ENCODE measurements at places on chromosomes 3 and 15. TPM values are rescaled to one million over a fixed set of nuclear protein-coding genes. Genes with fewer than 3 reads are reported as not detected.
A peak's percentile ranks its signal among the peaks of the same experiment; 100 is the strongest.

Gene CLRN1
- polyA plus RNA-seq = not detected

Gene NR2E3
- polyA plus RNA-seq = 0.36 TPM

Gene KCTD6
- 13.8 TPM for polyA plus RNA-seq

Gene LRRC3B
- 1.2 TPM for polyA plus RNA-seq

Gene CCDC54
- 0.89 TPM for polyA plus RNA-seq

Gene SLC38A3
- 56.6 TPM for polyA plus RNA-seq

Gene TAGLN3
- polyA plus RNA-seq = 0.51 TPM

Gene POLG
- 34.0 TPM for polyA plus RNA-seq

- no peaks in the 10 kb centered on the region for H3K4me1 ChIP-seq
- no peak overlapping the region for H3K4me3 ChIP-seq
- DNase-seq = no peak
- H3K27ac ChIP-seq = no peak overlapping the region
- H3K27me3 ChIP-seq = no peaks in the 10 kb centered on the region
Observed at GRCh38 chr3:74000725-74001124, 376.0 kb upstream of the PDZRN3 start.

GRCh38 chr3:184765730-184766074 is 46.3 kb upstream of the VPS8 start:
- H3K4me3 ChIP-seq = no peak overlapping the region
- H3K36me3 ChIP-seq = no peaks in the 10 kb centered on the region
- no peaks in the 10 kb centered on the region for H3K27me3 ChIP-seq
- no peak overlapping the region for H3K27ac ChIP-seq
- no peak for DNase-seq
- H3K4me1 ChIP-seq = peaks cover 34% of the 10 kb centered on the region

DNA sequence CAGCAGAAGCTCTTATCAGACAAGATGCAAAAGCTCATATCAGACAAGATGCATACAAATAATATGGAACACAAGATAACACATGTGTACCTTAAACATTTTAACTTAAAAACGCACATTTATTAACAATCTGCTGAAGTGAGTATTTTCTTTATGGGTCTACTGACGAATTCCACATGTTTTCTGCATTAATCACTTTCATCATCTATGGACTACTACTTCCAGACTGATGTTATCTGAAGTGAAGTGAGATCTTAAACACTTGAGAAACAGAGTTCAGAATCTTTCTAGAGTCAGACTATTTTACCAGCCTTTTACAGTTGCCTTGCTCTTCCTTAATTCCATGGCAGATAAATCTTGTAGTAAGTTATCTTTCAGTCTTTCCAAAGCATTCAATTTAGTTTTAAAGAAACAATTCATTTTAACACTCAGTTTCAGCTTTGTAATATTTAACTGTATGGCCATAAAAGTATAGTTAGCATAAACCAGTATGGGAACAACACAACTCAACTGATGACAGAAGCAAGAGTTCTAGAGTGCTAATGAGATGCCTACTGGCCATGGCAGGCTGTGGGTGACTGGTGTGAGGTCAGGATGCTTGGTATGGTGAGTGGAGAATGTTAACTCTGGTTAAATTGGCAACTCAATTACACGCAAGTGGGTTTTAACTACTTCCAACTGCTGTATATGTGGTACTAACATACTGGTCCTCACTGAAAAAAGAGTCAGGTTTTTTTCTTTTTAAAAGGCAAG is 9.8 kb downstream of the CMTM6 start:
- H3K27ac ChIP-seq = no peak overlapping the region
- no peak overlapping the region for H3K4me3 ChIP-seq
- H3K36me3 ChIP-seq = peaks cover 2% of the 10 kb centered on the region
- DNase-seq = no peak
- H3K27me3 ChIP-seq = no peaks in the 10 kb centered on the region

- H3K27ac ChIP-seq = no peak overlapping the region
- H3K36me3 ChIP-seq = no peaks in the 10 kb centered on the region
- no peak for DNase-seq
- H3K4me3 ChIP-seq = no peak overlapping the region
- H3K27me3 ChIP-seq = no peaks in the 10 kb centered on the region
- no peaks in the 10 kb centered on the region for H3K4me1 ChIP-seq
Observed at GRCh38 chr3:100769693-100770092, 60.4 kb downstream of the TFG start.

- no peaks in the 10 kb centered on the region for H3K36me3 ChIP-seq
- H3K4me3 ChIP-seq = no peak overlapping the region
Observed at GRCh38 chr3:193693774-193694173, 100.8 kb downstream of the OPA1 start.

DNA sequence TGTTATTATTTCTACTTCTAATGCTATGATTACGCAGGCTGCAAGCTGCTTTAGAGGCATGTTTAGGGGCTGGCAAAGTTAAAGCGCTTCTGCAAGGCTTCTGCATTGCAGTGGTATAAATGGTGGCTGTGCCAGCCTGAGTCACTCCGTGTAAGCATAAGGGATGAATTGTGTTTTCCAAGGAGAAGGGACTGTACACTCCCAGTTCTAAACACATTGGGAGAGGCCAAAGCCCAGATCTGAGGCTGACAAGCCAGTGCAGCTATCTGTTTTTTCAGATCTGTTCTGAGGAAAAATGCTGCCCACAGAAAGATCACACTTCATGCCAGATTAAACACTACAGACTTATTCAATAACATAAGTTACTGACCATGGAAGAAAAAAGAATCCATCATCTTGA is 83.8 kb downstream of the PRICKLE2 start:
- H3K4me1 ChIP-seq = no peaks in the 10 kb centered on the region
- H3K27me3 ChIP-seq = no peaks in the 10 kb centered on the region
- no peaks in the 10 kb centered on the region for H3K36me3 ChIP-seq
- H3K27ac ChIP-seq = no peak overlapping the region

DNA sequence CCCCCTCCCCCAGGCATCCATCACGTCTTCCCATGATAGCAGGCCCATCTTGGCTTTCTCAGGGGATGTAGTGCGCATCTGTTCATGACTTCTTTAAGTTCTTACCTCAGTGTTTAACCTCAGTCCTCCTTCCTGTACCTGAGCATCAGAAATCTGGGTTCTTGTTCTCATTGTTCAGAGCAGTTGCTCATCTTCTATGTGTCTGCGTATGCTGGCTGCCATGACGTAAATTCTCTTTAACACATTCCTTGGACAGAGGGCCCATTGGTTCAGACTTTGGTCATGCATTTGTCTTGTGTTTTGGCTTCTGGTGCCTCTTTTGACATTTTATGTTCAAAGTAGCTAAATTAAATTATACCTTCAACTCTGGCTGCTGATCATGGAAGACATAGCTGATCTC is 227.3 kb downstream of the CACNA2D3 start:
- peaks cover 12% of the 10 kb centered on the region for H3K4me1 ChIP-seq
- H3K36me3 ChIP-seq = no peaks in the 10 kb centered on the region
- no peak overlapping the region for H3K4me3 ChIP-seq
- no peak for DNase-seq

- DNase-seq = no peak
- H3K27me3 ChIP-seq = no peaks in the 10 kb centered on the region
- H3K4me1 ChIP-seq = no peaks in the 10 kb centered on the region
- H3K4me3 ChIP-seq = no peak overlapping the region
Observed at GRCh38 chr3:34388830-34389229, 590.4 kb downstream of the PDCD6IP start.

GRCh38 chr3:140277886-140278285 is 342.9 kb downstream of the CLSTN2 start:
- no peak for DNase-seq
- no peaks in the 10 kb centered on the region for H3K4me1 ChIP-seq
- H3K4me3 ChIP-seq = no peak overlapping the region
- no peaks in the 10 kb centered on the region for H3K27me3 ChIP-seq
- H3K36me3 ChIP-seq = no peaks in the 10 kb centered on the region

GRCh38 chr3:83096-83495 is 113.5 kb upstream of the CHL1 start:
- no peaks in the 10 kb centered on the region for H3K27me3 ChIP-seq
- H3K4me3 ChIP-seq = no peak overlapping the region
- H3K4me1 ChIP-seq = no peaks in the 10 kb centered on the region
- DNase-seq = no peak
- no peak overlapping the region for H3K27ac ChIP-seq

- H3K4me3 ChIP-seq = no peak overlapping the region
- no peaks in the 10 kb centered on the region for H3K4me1 ChIP-seq
- no peak overlapping the region for H3K27ac ChIP-seq
- no peaks in the 10 kb centered on the region for H3K36me3 ChIP-seq
- no peaks in the 10 kb centered on the region for H3K27me3 ChIP-seq
Observed at GRCh38 chr3:38214560-38214959, 49.2 kb downstream of the OXSR1 start.

DNA sequence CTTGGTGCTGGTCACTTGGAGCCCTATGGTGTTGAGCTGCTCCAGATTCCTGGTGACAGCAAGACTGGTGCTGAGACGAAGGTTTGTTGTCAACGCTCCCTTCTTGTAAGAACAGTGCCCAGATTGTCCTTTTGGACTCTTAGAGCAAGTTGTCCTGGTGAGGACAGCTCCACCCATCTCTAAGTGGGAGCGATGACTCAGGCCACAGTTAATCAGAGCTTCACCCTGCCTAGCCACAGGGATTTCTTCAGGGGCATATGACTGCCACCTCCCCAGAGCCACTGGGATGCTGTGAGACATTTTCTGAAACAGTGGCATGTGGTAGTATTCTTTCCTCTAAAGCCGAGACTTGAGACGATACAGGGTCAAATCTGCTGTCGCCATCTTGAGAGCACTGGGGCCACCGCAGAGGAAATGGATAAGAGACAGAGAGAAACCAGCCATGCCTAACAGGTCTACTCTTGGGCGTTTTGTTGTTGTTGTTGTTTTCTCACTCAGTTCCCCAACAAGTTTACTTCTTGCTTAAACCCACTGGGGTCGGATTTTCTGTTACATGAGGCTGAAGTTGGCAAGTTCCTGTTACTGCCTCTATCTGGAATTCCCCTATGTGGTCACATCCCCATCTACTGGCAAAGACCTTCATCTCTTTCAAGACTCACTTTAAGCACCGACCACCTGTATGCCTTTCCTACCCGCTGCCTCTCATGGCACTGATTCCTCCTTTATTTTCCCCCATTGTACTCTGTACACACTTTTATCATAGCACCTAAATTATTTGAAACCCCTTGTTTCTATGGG is 16.0 kb upstream of the PCOLCE2 start:
- peak; percentile 75 for DNase-seq
- H3K4me3 ChIP-seq = no peak overlapping the region
- H3K27ac ChIP-seq = peak overlapping the region; percentile 74
- no peaks in the 10 kb centered on the region for H3K36me3 ChIP-seq

DNA sequence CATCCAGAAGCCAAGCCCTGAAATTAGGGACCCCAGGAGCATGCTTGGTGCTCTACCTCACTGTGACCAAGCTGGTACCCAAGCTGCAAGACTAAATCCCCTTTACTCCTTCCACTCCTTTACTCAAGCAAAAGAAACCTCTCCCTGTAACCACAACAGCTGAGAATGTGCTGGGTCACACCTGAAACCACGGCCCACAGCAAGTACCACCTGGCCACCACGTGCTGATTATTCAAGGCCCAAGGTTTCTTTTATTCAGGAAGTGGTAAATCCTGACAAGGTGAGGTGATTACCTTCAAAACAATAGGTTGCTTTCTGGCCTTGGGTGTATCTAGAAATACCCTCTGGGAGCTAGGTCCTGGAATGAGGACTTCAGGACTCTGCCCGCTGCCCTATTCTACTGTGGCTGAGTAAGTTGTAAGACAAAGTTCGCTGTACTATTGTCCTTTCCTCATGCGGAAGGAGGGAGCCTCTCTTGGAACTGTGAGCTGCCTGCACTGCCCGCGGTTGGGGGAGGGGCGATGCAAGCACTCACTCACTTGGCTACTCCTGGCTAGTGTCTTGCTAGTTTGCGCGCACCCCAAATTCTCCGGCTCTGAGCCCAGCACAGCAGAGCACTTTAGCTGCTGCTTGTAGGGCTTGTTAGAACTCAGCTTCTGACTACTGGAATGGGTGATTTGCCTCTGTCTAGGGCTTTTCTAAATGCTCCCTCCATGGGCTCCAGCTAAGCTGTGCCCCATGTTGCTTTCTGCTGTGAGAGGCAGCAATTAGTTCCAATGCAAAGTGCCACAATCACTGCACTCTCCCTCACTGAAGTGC is 487.1 kb upstream of the CNTN3 start:
- H3K36me3 ChIP-seq = no peaks in the 10 kb centered on the region
- peak; percentile 68 for DNase-seq
- no peaks in the 10 kb centered on the region for H3K4me1 ChIP-seq
- H3K27me3 ChIP-seq = no peaks in the 10 kb centered on the region

Measured in hepatocyte (in vitro differentiated cells).